ENCODE measurements at places on chromosomes 12 and 14. TPM values are rescaled to one million over a fixed set of nuclear protein-coding genes. Genes with fewer than 3 reads are reported as not detected.

The SELPLG gene
- total RNA-seq: 56.8 TPM

GRCh38 chr12:66072135-66072534 is 58.4 kb downstream of the LLPH start:
- no peak for DNase-seq

DNA sequence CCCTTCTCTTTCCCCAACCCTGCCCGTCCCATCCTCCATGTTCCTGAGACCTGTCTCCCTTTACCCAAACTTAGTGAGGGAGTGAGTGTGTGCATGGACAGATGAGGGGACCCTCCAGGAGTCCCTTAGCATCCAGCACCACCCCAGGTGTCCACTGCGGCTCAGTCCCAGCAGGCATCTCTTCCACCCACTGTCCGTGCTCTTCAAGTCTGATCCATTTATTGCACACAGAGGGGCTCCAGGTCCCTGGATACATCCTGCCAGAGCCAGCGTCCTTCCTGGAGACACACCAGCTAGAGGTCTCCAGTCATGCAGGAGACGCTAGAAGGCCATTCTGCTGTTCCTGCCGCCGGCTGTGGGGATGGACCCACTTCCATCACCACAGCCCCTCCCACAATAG is 239.2 kb downstream of the ADGRD1 start:
- DNase-seq: no peak

The CFAP251 gene
- total RNA-seq: 1.3 TPM

GRCh38 chr12:24172031-24172772 is 222.7 kb upstream of the SOX5 start:
- DNase-seq: no peak

The TAS2R30 gene
- 0.87 TPM for total RNA-seq

DNA sequence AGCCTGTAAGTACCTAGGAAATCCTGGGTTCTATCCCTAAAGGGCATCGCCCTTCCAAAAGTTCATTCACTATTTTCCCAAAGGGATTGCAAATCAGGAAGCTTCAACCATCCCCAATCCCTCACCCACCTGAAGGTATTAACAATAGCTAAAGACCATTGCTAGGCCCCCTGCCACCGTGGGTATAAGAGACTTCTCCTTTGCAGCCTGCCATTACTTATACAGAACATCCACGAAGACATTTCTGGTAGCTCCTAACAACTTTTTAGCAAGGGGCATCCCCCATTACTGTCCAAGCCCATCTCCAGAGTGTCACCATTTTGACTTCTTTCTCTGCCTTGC is 384 bp upstream of the SMUG1 start:
- no peak for DNase-seq

The POTEG gene
- not detected for total RNA-seq

DNA sequence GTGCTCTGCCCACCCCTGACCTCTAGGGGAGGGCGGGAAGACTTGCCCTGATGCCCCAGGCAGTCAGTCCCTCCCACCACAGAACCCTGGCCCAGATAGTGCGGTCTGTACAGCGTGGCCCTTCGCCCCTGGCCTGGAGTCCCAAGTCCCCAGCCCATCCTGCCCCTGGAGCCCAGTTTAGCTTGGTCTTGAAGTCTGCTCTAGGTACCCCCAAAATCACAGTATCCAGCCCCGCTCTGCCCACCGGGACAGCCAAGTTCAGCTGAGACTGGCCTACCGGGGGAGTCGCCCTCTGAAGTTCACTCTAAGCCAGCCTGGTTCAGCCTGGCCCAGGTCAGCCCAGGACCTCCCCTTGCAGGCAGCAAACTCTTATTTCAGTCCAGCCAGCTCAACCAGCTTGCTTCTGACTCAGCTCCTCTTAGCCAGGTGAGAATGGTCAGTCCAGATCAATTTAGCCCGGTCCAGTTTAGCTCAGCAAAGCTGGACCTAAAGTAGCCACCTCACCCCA is 75.9 kb downstream of the TMEM121 start:
- DNase-seq: no peak

GRCh38 chr12:50129290-50129689 is 17.3 kb downstream of the COX14 start:
- DNase-seq: no peak

GRCh38 chr14:80164991-80165721 is 46.1 kb downstream of the DIO2 start:
- no peak for DNase-seq

- DNase-seq: no peak
These were observed 215.5 kb downstream of the AACS start for GRCh38 chr12:125280482-125281377.

The HOXC6 gene
- not detected for total RNA-seq

GRCh38 chr12:104547235-104547634 is 90.5 kb downstream of the CHST11 start:
- DNase-seq: no peak

DNA sequence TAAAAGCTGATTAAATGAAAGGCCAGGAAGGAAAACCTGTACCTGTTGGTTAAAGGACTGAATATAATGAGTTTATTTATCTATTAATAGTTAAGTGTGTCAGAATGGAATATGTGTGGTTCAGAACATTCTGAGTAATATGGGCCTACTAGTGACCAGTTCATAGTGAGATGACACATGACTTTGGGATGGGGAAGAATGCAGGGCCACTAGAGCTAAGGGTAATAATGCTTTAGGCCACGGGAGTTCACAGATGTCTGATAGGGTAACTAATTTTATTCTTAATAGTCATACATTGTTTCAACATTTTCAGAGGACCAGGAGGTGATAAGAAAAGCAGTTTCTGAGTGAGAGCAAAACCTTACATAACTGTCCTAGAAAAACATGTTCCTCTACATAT is 247.8 kb upstream of the OR4E1 start:
- DNase-seq: no peak

- no peak for DNase-seq
These were observed 202.6 kb downstream of the ANO6 start for GRCh38 chr12:45418520-45418919.

DNA sequence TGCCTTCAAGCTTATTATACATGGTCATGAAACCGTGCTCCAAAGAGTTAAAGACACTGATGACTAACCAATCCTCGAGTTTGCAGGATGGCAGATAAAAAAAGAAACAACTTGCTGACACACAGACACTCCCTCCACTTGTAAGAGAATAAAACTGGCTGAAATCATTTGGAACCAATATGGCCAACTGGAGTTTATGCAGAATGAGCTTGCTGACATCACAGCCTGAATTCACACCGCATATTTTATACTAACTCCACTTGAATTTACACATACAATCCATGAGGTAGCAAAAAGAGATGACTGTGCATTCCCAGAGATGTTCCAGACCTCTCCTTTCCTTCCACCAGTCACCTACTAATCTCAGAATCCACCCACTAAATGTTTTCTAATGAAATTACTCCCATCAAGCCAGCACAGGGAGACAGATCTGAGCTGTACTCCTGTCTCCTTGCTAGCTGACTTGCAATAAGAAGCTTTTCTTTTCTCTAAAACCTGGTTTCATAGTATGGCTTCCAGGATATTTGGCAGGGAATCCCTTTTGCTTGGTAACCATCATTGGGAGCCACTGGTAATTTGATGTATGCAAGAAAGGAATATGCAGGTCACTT is 15.8 kb upstream of the PTPRR start:
- DNase-seq: no peak

The TXNDC16 gene
- total RNA-seq: 4.3 TPM

The FIGNL2 gene
- 0.29 TPM for total RNA-seq

The PLA2G1B gene
- total RNA-seq: not detected

The TGM1 gene
- total RNA-seq: 4.5 TPM

GRCh38 chr12:52050116-52050757 is 1.0 kb upstream of the NR4A1 start:
- DNase-seq: no peak

The RNASE1 gene
- total RNA-seq: not detected
